ENCODE measurements at places on chromosomes 12 and 14. TPM values are rescaled to one million over a fixed set of nuclear protein-coding genes. Genes with fewer than 3 reads are reported as not detected.

DNA sequence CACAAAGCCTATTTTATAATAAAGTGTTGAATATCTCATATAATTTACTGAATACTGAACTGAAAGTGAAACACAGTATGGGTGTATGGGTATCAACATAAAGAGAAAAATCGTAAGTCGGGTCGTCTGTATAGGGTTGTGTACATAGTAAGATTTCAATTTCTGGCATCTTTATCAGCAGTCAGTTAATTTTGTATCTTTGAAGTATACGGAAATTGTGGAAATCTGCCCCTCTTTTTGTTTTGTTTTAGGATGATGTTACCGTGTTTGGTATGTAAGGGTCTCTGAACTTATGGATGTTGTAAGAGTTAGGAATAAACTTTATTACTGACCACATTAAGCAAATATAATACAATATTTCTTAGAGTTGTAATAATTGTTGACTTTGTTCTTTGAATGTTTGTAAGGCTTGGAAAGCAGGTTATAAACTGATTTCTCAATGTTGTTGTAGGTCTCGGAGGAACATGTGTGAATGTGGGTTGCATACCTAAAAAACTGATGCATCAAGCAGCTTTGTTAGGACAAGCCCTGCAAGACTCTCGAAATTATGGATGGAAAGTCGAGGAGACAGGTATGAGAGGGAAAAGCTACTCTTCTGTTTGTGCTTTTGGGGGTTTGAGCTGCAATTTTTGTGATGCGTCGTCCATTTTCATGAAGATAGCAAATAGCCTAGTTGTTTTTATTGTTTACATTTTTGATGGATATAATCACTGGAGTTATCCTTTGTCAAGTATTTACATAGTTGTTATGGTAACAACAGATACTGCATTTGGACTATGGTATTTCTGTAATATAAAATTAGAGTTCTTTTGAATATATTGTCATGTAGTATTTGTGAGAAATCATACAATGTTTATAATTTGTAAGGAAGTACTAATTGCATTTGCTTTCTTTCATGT lies 12.0 kb downstream of the EID3 start:
- no peak for DNase-seq

- DNase-seq, result peak; percentile 10
Measured at GRCh38 chr14:64293976-64294671, at the start of gene ESR2. TSS of gene ESR2 (minus strand) at chr14:64294371. CDS start at chr14:64282985, 11,386 bp downstream.

- DNase-seq, result peak; percentile 23
Measured at GRCh38 chr14:106831322-106831720, 1304.9 kb downstream of the TMEM121 start.

SLC6A12 gene
- total RNA-seq, result 1.8 TPM

TNS2 gene
- total RNA-seq, result 1.3 TPM

DNA sequence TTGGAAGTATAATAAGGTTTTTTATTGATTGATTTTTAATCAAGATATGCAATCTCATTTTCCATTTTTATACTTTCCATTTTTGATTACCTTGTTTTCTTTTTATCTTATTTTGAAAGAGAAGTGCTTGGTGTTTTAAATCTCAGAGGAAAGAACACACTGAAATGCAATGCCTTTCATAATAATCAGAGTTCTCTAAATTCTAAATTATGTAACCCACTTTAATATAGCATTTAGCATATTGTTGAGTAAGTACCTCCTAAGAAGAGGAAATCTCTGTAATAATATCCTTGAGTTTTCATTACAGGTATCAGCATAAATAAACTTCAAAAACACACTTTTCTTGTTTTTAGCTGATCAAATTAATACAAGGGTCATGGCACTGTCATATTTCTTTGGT lies 96.9 kb downstream of the GTF2A1 start:
- no peak for DNase-seq

DNA sequence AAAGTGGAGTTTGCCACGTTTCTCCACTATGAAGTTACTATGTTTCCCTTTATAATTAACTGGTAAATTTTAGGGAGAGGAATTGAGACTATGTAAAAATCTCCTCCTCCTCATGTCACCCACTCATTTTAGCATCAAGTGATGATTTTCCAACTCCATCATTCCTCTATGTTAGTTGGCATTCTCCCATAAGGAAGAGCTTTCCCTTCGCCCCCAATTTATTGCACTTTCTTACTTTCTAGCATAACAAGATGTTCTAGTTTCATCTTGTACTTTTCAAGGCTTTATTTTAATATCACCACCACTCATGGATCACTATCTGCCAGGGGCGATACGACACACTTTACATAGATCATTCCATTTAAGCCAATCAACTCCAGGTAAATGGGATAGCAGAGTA lies 97.1 kb downstream of the RPS6KA5 start:
- DNase-seq, result no peak

GRCh38 chr14:76767681-76768656 lies 6.7 kb downstream of the VASH1 start:
- DNase-seq, result no peak

SALL2 gene
- total RNA-seq, result 3.5 TPM

LRP1-AS gene
- not detected for total RNA-seq

DNA sequence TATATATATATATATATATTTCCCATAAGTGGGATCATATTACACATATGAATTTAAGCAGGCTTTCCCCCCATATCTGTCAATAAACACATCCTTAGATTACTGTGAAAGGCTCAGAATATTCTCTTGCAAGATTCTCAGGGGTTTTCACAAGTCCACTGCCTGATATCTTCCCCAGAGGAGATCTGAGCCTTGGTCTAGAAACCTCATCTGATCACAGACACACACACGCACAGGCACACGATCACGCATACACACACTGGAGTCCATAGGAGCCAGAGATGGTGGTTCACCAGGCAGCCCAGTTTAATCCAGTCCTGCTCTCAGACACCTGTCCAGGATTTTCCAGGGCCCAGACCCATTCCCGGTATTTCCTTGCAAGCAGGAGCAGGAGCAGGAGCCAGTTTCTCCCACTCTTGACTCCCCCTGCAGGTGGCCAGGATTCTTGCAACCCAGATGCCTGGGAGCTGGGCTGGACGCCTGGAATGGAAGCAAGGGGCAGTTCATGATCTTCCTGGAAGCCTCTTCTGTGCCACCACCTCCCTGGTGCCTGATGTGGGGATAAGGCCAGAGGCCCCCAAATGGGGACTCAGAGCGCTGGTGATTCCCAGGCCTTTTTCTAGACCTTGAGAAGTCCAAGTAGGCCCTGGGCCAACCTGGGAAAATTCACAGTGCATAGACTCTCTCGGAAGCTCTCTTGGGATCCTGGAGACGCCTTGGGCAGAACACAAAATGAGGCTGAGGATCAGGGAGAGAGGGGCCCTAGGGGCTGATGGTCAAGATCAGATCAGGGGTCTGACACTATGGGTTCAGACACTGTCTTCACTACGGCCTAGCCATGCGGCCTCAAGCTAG lies 16.5 kb upstream of the KRT78 start:
- peak; percentile 78 for DNase-seq

DNA sequence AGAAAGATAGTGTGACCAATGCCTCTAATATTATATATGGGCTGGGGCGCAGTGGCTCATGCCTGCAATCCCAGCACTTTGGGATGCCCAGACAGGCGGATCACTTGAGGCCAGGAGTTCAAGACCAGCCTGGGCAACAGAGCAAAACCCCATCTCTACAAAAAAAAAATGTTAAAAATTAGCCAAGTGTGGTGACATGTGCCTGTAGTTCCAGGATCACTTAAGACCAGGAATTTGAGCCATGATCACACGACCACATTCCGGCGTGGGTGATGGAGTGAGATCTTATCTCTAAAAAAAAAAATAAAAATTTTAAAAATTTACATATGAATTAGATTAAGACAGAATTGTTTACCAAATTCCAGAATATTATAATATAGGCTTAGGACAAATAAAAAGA lies 12.0 kb downstream of the TM7SF3 start:
- DNase-seq, result no peak

DNA sequence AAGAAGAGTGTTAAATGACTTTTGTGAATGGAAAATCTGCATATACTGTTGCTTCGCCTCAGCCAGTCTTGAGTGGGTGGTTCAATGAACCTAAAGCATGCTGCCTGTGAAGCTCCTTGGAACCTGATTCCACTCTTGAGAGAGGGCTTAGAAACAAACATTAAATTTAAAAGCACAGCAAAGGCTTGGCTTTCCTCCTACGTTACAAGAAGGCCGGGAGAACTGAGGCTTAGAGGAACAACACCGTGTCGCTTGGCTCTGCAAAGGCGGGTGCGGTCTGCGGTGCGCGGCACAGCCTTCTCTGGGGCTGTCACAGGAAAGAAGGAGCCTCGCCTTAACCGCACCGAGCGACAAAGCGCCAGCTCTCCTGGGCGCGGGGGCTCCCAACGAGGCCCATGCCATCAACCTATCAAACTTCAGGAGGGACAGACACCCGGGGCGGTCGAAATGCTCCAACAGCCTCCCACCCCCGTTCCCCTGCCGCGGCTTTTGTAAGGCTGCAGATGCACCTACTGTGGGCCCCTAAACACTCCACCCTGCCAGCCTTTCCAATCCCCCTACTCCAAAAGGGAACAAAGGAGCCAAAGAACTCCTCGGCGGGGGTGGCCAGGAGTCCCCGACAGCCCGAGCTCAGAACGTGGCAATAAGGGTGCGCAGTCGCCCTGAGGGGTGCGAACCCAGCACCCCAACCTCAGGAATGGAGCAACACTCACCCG lies 729 bp downstream of the OSBPL8 start:
- DNase-seq, result peak; percentile 54

GPR132 gene
- total RNA-seq, result 1.4 TPM

DNA sequence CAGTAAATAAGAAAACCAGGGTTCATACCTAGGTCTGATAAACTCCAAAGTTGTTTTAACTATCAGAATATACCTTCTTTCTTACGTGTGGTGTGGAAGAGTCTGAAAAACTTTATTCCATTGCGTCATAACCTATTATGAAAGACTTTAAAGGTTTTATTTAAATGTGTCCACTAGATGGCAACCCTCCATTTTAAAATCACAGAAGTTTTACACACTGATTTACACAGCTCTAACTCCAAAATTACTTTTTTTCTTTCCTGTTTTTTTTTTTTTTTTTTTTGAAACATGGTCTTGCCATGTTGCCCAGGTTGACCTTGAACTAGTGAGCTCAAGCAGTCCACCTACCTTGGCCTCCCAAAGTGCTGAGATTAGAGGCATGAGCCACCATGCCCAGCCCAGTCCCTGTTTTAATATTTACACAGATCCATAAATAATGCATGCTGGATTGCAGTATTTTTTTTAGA lies 17.3 kb upstream of the TMPRSS12 start:
- DNase-seq, result no peak

GPX2 gene
- 260 TPM for total RNA-seq

GRCh38 chr14:86838363-86838762 lies 1154.6 kb downstream of the GALC start:
- no peak for DNase-seq

DNA sequence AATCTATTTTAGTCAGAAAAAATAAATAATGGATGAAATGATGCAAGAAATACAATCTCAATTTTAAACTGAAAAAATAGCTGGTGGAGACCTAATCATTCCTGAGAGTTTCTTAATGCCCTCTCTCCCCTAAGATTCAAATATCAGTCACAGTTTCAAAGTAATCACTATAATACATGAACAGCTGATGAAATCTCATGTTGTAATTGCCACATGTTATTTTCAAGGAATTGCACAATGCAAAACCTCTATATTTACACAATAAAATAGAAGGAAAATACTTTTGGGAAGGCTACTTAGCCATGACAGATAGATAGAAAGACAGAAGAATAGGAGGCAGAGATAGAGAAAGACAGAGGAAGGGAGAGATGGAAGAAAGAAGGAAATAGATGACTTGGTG lies 18.2 kb downstream of the IFNG-AS1 start:
- no peak for DNase-seq

DNA sequence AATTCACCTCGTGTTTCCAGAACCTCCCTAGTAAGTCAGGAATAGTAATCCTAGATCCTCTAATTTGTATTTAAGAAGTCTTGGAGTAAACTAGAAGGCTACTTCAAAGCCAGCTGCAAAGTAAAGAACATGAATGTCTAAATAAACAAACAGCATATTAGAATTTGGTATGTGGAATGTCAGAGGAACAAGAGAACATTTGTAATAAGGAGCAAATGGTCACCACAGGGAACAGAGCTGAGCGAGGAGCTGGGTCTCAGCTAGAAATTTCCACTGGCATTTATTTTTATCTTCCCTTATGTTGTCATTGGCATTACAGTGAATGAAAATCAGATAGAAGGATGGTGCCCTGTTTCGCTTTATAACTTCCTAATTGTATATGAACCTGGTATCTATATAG lies 50.2 kb downstream of the FRMD6 start:
- DNase-seq, result no peak

SLC22A17 gene
- total RNA-seq, result 0.61 TPM

DNA sequence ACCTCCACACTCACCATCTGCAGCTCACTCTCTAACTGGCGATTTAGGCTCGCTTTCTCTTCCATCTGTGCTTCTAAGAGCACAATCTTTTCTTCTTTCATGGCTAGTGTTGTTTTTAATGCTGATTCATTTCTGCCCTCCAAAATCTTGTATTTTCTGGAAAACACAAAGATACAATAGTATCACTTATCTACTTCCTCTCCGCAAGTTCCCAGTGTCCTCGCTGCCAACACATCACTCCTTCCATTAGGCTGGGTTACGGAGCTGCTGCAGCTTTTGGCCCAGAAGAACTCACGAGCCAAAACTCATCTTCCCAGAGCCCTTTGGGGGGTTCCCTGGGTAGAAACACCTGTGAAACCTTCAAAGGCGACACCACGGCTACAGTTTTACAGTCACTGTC lies 63.8 kb upstream of the GPR68 start:
- no peak for DNase-seq

SERPINA9 gene
- not detected for total RNA-seq

- DNase-seq, result peak; percentile 16
Measured at GRCh38 chr14:71321574-71322315, 414.5 kb downstream of the PCNX1 start.

GRCh38 chr14:52117111-52117832 lies 48.4 kb upstream of the NID2 start:
- no peak for DNase-seq

CD27 gene
- not detected for total RNA-seq

BEGAIN gene
- total RNA-seq, result 0.26 TPM

HOXC5 gene
- total RNA-seq, result 0.20 TPM

CCDC198 gene
- 81.3 TPM for total RNA-seq

DNA sequence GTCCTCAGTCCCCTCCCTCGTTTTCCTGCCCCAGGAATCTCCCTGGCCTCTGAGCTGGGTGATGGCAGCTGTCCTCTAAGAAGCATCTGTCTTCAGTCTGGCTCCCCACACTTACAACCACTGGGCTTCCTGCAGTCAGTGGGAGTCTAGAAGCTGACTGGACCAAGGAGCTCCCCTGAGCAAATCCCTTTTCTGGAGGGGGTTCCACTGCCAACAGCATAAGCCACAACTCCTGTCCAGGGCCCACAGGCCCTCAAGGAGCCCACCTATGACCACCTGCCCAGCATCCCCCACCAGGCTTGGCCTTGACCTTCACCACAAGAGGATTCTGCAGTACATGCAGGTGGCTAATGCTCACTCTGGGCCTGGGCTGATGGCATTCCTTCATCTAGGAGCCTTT lies 4.1 kb downstream of the RDH16 start:
- no peak for DNase-seq

- DNase-seq, result no peak
Measured at GRCh38 chr12:123149501-123150274, 1.2 kb downstream of the PITPNM2 start.
